Epithelial cell of proximal tubule (primary cell): ENCODE measurements at places on chromosomes 5 and 9. TPM values are rescaled to one million over a fixed set of nuclear protein-coding genes. Genes with fewer than 3 reads are reported as not detected.

The ABLIM3 gene
- total RNA-seq, result 15.6 and 30.1 TPM in 2 replicates

The PLPPR1 gene
- not detected in 2 replicates for total RNA-seq

The FOXB2 gene
- total RNA-seq, result not detected in 2 replicates

The TICAM2 gene
- 1.2 and 1.7 TPM in 2 replicates for total RNA-seq

The CHMP5 gene
- 64.0 and 76.7 TPM in 2 replicates for total RNA-seq

The CATSPER3 gene
- 0.29 TPM in 1 of 2 replicates, not detected in the other for total RNA-seq

The LHX3 gene
- total RNA-seq, result not detected in 2 replicates

The NR6A1 gene
- 1.1 and 2.0 TPM in 2 replicates for total RNA-seq

The PCDHGA8 gene
- total RNA-seq, result 0.14 and 1.0 TPM in 2 replicates

The SURF2 gene
- 27.6 and 45.4 TPM in 2 replicates for total RNA-seq

The MYOT gene
- total RNA-seq, result not detected in 2 replicates

The NPR3 gene
- 0.14 and 0.29 TPM in 2 replicates for total RNA-seq
